ENCODE measurements at places on chromosomes 12 and 14.

- DNase-seq, result no peak
These were observed 26.7 kb downstream of the NIN start for GRCh38 chr14:50804181-50804721.

- no peak for DNase-seq
These were observed 126.1 kb upstream of the FUT8 start for GRCh38 chr14:65286443-65286842.

DNA sequence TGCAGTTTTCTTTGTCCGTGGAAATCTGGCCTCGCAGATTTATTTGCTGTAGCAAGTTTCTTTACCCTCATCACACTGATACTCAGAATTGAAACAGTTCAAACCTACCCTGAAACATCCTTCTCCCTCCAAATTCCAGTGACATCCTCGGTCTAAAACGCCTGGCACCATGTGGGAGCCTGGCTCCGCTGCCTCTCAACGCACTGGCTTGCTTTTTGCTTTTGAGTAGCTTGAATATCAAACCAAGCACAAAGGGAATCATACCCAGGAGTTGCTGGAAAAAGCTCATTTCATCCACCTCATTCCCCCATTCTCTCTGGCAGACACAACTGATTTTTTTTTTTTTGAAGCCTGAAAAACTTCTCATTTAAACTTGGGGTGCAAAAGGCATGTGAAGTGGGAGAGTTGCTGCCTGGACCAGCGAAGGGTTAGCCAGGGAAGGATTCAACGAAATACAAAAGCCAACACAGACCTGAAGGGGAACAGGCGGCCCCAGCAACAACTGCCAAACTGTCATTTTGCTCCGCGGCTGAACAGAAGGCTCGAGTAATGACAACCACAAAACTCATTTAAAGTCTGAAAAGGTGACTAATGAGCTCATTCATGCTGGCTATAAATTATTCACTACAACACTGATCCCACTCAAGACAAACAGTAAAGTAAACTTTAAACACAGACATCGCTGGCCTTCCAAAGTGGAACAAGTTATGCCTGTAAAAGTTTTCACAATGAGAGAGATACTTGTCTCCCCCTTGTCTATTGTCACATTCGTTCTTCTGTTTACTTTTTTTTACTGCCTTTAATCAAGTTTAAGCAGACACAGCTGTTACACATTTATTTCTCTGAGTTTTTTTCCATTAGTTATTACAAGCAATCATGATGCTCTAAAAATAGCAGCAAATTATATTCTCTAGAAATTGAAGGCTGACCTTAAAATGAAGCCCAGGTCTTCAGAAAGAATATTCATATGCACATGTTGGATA is 12.5 kb upstream of the FOXN3 start:
- DNase-seq, result peak; percentile 65

GRCh38 chr12:12230275-12230674 is 36.6 kb downstream of the LRP6 start:
- DNase-seq, result no peak

DNA sequence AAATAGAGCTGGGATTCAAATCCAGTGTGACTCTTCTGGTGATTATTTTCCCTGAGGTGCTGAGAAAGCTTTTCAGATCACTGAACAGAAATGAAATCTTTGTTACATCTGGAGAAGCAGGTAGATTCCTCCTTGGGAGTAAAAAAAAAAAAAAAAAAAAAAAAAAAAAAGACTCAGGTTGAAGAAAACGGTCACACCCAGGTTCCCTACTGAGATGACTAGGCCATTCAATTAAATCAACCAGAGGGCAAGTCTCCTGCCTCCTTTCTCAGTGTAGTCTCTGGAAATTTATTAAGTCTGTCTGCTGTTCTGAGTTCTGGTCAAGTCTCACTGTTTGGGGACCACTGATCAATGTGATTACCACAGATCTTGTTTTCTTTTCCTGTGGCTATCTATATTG is 24.0 kb downstream of the ARG2 start:
- DNase-seq, result no peak

DNA sequence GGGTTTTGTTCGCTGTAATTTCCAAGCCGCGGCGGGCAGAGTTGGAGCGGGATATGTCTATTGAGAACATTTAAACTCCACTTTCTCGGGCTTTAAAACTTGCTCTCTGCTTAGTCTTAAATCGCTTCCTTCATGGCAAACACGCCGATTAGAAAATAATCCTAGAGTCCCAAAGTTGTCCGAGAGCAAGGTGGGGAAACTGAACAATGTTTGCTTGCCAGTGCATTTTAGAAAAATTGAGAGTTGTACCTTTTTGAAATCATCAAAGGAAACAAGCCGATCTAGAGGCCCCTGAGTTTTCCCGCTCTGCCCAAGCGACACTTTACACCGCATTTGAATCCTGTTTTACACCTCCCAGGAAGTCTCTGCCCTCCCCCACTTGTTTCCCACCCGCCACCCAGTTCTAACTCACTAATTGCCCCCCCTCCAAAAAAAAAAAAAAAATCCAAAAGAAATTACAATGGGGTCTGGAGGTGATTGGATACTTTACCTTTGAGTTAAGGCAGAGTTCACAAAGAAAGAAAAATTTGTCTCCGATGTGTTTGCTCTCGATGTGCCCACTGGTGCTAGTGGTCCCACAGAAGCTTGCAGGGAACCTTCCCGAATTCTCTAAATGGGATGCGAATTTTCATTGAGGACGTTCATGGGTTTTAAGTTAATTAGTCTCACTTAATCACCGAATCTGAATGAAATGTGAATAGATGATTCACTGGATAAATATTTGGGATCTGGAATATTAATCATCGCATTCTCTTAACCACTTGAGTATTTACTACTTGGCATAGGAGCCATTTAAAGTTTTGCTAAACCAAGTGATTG is 2.3 kb downstream of the HMGA2 start:
- DNase-seq, result no peak

GRCh38 chr14:73773441-73774240 is 59.5 kb upstream of the PNMA1 start:
- DNase-seq, result no peak

DNA sequence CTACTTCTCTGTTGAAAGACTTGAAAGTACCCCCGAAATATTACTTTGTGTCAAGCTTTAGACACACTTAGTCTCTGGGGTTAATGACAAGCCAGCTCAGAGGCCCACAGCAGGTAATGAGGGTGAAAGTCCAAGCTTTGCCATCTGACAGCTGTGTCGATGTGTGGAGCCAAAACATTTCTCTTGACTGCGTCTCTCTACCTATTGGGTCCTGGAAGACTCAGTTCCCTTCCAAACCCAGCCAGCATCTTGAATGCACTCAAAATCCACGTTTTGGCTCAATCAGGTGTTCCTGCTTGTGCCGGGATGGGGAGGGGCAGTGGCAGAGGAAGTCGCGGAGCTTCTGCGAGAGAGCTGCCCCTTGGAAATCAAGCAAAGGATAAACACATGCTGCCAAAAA is 3.2 kb downstream of the PLXNC1 start:
- no peak for DNase-seq

GRCh38 chr12:119804011-119804641 is 73.0 kb downstream of the CIT start:
- no peak for DNase-seq

DNA sequence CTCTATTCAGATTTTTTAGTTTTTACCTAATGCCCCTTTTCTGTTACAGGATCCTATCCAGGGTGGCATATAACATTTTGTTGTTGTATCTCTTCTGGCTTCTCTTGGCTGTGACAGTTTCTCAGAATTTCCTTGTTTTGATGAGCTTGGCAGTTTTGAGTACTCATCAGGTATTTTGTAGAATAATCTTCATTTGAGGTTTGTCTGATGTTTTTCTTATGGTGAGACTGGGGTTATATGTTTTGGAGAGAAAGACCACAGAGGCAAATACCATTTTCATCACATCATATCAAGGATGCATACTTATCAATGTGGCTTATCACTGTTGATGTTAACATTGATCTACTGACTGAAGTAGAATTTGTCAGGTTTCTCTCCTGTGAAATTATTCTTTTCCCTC is 14.0 kb upstream of the LYZ start:
- DNase-seq, result no peak

DNA sequence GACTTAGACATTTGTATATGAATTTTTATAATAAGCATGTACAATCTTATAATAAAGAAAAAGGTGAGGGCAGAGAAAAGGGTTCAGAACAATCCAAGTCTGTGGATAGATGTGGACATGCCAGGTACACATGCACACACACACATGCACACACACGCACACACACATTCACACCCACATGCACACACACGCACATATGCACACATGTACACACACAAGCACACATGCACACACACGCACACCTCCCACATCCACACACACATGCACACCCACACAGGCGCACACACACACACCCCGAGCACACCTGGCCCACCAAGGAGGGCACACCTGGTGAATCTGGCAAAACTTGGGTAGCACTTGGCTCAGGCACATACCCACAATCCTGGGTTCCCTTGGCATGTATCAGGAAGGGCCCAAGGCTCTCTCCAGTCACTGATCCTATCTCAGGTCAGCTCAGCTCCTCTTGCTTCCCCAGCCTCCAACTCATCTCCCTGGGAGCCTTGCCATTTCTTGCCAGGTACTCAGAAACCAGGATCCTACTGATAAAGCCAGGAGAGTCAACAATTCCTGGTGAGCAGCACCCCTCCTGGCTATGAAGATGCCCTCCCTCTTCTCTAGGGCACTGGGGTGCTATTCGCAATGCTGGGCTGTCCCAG is 18.6 kb upstream of the TMEM106C start:
- no peak for DNase-seq

DNA sequence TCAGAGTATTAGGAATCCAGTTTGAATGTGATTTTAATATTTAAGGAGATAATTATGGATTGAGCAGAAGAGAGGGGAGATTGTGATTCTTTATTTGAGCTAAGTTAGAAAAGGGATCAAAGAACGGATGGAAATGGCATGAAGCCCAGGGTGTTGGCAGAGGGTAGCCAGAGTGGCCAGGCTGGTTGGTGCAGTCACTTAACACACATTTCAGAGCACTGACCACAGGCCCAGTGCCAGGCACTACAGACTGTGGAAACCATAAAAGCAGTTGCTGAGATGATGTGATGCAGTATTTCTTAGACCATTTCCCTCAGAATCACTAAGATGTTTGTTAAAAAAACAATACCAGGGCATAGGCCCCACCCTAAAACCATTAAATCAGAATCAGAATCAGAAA is 167.7 kb upstream of the AMIGO2 start:
- no peak for DNase-seq

DNA sequence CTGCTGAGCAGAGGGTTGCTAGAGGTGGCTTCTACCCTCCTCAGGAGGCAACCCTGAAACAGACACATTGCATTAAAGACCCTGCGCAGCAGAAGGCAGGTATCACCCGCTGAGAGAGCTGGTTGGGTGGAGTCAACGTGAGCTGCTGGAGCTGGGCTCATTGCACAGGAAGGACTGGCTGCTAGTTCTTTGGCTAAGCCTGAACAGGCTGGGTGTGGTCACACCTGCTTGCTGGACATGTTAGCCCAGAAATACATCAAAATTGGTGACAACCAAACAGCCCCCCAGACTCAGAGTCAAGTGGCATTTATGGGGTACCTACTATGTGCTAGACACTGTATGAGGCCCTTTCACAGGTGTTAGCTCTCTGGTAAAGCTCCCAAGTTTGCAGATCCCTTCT is 33.8 kb upstream of the IRF2BPL start:
- no peak for DNase-seq

DNA sequence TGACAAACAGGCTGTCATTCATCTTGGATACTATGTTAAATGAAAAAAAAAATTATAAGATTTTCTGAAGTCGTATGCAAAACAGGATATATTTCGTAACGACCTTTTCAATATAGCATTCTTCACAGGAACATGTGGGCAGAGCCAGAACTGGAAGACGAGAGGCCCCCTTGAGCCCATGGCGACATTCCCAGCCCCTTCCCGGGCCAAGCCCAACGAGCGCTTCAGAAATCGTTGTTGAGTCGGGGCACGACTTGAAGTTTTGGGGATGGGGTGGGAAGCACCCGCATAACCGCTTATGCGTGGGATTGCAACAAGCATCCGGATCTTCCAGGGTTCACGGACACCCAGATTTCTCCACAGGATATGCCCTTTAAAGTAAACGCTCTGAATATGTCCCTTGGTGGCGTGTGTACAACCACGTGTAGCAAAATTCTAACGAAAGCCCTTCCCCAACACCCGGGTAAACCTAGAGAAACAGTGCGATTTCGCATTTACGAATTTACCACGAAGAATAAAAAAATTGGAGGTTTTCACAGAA is 736 bp downstream of the C14orf39 start:
- DNase-seq, result no peak

DNA sequence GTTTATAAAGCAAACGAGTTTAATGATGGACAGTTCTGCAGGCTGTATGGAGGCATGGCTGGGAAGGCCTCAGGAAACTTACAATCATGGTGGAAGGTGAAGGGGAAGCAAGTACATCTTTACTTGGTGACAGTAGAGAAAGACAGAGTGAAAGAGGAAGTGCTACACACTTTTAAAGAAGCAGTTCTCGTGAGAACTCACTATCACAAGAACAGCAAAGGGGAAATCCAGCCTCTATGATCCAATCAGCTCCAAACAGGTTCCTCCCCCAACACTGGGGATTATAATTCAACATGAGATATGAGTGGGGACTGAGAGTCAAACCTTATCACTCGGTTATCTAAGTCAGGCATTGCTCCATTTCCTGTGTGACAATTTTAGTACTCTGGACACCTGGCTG is 189.9 kb upstream of the CNTN1 start:
- no peak for DNase-seq

GRCh38 chr14:48398675-48399282 is 723.4 kb upstream of the MDGA2 start:
- DNase-seq, result no peak

GRCh38 chr12:65634626-65635331 is 189.5 kb upstream of the HMGA2 start:
- no peak for DNase-seq

DNA sequence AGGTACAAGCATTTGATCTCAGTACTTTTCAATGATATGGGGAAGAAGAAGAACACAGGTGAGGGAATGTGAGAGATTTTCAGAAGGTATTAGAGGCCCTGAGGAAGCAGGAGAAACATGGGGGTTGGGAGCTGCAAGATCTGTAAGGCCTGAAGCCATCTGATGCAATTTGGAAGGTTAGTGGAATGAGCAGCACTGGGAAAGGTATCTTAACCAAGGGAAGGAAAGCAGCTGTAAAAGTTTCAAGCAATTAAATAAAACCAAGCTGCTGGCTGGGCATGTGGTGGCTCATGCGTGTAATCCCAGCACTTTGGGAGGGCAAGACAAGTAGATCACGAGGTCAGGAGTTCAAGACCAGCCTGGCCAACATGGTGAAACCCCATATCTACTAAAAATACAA is 104.4 kb upstream of the PARP11 start:
- no peak for DNase-seq

GRCh38 chr12:115943310-115943629 is 334.2 kb downstream of the MED13L start:
- DNase-seq, result no peak
